Uterus (tissue), 4 donors: ENCODE measurements at places on chromosomes 4 and X. TPM values are rescaled to one million over a fixed set of nuclear protein-coding genes. Genes with fewer than 3 reads are reported as not detected.

The CSN1S1 gene
- not detected for total RNA-seq

The CENPE gene
- total RNA-seq, result 0.26 TPM

The CXCL8 gene
- 0.67 TPM for total RNA-seq

The NDST4 gene
- not detected for total RNA-seq

DNA sequence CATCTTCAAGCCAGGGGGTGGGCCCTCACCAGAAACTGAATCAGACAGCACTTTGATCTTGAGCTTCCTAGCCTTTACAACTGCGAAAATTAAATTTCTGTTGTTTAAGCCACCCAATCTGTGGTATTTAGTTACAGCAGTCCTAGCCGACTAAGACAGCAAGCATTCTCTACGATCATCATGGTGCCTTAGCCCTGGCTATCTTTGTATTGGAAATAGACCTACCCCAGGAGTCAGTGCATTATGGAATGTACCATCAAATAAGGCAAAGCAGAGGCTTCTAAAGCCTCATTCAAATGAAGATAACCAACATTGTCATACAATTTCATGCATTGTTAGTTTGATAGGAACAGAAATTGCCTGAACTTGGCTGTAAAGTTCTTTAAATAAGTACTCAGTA, 75.0 kb downstream of the PARM1 start:
- DNase-seq, result no peak
- no peaks in the 10 kb centered on the region for H3K36me3 ChIP-seq
- H3K27ac ChIP-seq, result no peak overlapping the region

GRCh38 chrX:126820700-126821420, 1.3 kb downstream of the PRR32 start:
- DNase-seq, result no peak
- no peak overlapping the region for H3K27ac ChIP-seq
- H3K36me3 ChIP-seq, result no peaks in the 10 kb centered on the region
- no peak overlapping the region for H3K4me3 ChIP-seq
- H3K4me1 ChIP-seq, result no peaks in the 10 kb centered on the region
- no peaks in the 10 kb centered on the region for H3K27me3 ChIP-seq

GRCh38 chr4:185885075-185885474, 73.1 kb upstream of the SORBS2 start:
- H3K4me3 ChIP-seq, result no peak overlapping the region
- no peaks in the 10 kb centered on the region for H3K36me3 ChIP-seq
- no peak for DNase-seq

- H3K4me3 ChIP-seq, result no peak overlapping the region
- H3K27ac ChIP-seq, result no peak overlapping the region
- no peaks in the 10 kb centered on the region for H3K36me3 ChIP-seq
- H3K27me3 ChIP-seq, result no peaks in the 10 kb centered on the region
Observed at GRCh38 chrX:53050841-53051240, 2.3 kb downstream of the GPR173 start.

GRCh38 chr4:31020363-31020762, 300.2 kb downstream of the PCDH7 start:
- no peak for DNase-seq
- H3K27me3 ChIP-seq, result no peaks in the 10 kb centered on the region
- H3K27ac ChIP-seq, result no peak overlapping the region
- no peaks in the 10 kb centered on the region for H3K36me3 ChIP-seq

DNA sequence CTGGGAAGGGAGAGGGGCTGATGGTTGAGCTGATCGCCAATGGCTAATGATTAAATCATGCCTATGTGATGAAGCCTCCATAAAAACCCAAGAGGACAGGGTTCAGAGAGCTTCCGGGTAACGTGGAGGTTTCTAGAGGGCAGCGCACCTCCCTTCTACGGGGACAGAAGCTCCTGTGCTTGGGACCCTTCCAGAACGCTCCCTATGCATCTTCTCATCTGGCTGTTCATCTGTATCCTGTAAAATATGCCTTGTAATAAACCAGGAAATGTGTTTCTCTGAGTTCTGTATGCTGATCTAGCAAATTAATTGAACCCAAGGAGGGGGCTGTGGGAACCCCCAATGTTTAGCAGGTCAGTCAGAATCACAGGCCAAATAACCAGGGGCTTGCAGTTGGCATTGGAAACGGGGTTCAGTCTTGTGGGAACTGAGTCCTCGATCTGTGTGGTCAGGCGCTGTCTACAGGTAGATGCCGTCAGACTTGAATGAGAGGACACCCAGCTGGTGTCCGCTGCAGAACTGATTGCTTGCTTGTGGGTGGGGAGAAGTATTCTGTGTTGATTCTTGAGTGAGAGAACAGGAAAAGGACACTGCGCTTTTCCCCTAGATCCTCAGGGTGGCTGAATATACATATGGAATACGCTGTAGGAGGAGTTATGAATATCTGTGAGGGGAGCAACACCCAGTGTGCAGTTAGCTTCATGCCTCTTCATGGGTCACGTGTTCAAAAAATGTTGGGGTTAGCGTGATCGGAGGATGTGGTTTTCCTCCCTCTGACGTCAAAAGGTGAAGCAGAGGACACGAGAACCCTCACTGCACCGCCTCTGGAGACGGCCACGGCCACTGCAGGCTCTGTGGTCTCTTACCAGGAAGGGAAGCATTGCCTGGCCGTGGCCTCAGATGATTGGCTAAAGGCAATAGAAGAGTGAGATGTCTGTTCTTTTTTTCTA, 29.2 kb downstream of the HTT-AS start:
- no peaks in the 10 kb centered on the region for H3K27me3 ChIP-seq
- H3K4me1 ChIP-seq, result no peaks in the 10 kb centered on the region
- H3K36me3 ChIP-seq, result no peaks in the 10 kb centered on the region

DNA sequence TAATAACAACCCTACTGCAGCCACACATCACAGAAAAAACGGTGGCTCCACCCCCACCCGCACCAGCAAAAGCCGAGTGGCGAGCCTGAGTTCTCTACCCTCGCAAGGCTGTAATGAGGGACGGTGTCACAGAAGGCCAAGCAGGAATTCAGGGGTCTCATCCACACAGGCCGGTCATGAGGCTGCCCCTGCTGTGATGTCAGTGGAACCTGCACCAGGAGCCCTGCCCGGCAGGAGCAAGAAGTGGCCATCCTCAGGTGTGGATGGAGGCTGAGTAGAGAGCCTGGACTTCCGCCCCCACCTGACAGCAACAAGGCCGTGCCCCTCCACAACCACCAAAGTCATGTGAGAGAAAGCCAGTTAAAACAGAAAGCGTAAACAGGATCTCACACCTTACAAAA, 20.6 kb downstream of the LYAR start:
- H3K27me3 ChIP-seq, result no peaks in the 10 kb centered on the region
- no peak overlapping the region for H3K27ac ChIP-seq
- H3K4me3 ChIP-seq, result no peak overlapping the region
- no peak for DNase-seq
- H3K36me3 ChIP-seq, result no peaks in the 10 kb centered on the region

DNA sequence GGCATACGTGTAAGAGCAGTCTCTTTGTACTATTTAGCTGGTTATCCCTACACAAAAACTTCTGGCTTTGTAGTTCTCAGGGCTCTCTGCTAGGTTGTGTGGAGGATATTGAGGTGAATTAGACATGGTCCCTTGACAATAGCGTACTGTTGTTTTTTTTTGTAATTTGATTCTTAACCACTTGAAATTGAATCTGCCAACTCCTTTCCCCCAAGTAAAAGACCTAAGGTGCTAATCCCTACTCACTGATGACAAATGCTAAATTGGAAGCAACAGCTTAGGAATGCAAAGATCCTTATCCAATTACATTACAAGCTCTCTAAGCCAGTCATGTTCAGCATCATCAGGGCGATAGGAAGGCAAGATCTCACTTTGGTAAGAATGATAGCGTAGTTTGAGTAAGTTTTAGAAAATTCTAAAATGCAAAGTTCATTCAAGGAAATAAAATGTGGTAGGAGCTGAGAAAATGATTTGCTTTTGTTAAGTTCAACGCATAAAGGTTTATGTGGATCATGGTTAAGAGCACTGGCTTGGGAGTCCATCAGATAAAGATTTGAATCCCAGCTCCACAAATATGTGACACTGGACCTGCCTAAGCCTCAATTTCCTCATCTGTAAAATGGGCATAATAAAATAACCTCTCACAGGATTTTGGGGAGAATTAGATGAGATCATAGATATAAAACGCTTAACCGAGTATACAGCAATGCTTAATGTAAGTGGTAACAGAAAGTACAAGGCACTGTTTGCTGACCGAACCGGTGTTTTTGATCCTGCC, 39.3 kb downstream of the DOCK11 start:
- no peaks in the 10 kb centered on the region for H3K4me1 ChIP-seq
- no peak overlapping the region for H3K27ac ChIP-seq
- H3K36me3 ChIP-seq, result no peaks in the 10 kb centered on the region
- no peak for DNase-seq
- no peak overlapping the region for H3K4me3 ChIP-seq

DNA sequence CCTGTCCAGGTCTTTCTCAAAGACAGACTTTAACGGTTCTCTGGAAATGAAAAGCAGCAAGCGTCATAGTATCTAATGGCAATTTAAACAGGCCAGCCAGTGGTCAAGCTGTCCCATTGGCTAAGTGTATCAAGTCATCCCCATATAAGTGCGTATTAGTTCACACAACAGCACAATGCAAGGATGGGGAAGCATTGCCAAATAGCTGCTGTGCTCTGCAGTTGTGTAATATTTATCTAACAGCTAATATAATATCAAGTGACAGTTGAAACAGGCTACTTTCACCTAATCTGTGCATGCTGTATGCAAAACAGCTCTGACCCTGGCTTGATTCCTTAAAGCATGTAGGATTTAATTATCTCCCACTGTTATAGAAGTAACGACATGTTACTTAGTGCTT, 134.8 kb upstream of the PPARGC1A start:
- H3K4me3 ChIP-seq, result no peak overlapping the region
- H3K4me1 ChIP-seq, result no peaks in the 10 kb centered on the region
- H3K27ac ChIP-seq, result no peak overlapping the region
- DNase-seq, result no peak

DNA sequence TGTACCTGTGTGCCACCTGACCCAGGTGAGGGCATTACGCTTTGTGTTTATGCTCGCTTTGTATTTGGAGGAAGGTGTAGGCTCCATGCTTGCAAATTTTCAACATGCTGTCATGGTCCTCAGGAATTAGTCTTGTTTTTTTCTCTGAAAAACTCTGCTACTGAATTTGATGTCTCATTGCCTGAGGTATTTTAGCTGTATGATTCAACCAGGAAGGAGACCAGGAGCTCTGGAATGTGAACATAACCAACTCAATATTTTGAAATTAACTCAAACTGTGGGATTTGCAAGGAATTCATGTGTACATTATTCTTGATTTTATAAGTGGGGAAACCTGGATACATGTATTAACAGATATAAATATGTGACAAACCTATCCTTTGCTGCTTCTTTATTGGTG, 134.1 kb downstream of the SLC4A4 start:
- H3K36me3 ChIP-seq, result no peaks in the 10 kb centered on the region
- H3K4me1 ChIP-seq, result no peaks in the 10 kb centered on the region
- DNase-seq, result no peak

GRCh38 chr4:16218950-16219349, 7.3 kb downstream of the TAPT1 start:
- no peak overlapping the region for H3K27ac ChIP-seq
- H3K4me3 ChIP-seq, result no peak overlapping the region
- H3K36me3 ChIP-seq, result no peaks in the 10 kb centered on the region
- H3K4me1 ChIP-seq, result peaks cover 6% of the 10 kb centered on the region
- no peak for DNase-seq
